ENCODE measurements at places on chromosomes 6 and 20. TPM values are rescaled to one million over a fixed set of nuclear protein-coding genes. Genes with fewer than 3 reads are reported as not detected.

The KIF16B gene
- total RNA-seq, result 11.2 TPM

The TAF8 gene
- total RNA-seq, result 20.4 TPM

The SLC17A1 gene
- total RNA-seq, result not detected

The ATRN gene
- 28.5 TPM for total RNA-seq

The LTA gene
- total RNA-seq, result not detected

The AGER gene
- 2.2 TPM for total RNA-seq

The CALHM6 gene
- total RNA-seq, result not detected

The KIAA1755 gene
- 0.57 TPM for total RNA-seq

The TINAG gene
- total RNA-seq, result not detected

The RBBP8NL gene
- not detected for total RNA-seq

The FAM217A gene
- not detected for total RNA-seq

The FARS2 gene
- 12.5 TPM for total RNA-seq

The KIF25 gene
- total RNA-seq, result not detected

The DCDC2 gene
- 0.62 TPM for total RNA-seq

The NDUFAF5 gene
- total RNA-seq, result 62.8 TPM

The SIRPA gene
- total RNA-seq, result 10.5 TPM

The CLVS2 gene
- not detected for total RNA-seq

The HLA-DRA gene
- total RNA-seq, result not detected

The SLX4IP gene
- total RNA-seq, result 5.9 TPM

The PRL gene
- total RNA-seq, result not detected

The RIPPLY2 gene
- not detected for total RNA-seq

The CD93 gene
- not detected for total RNA-seq

The KIF13A gene
- 22.9 TPM for total RNA-seq

The FAXC gene
- total RNA-seq, result 10.9 TPM

The GPSM3 gene
- total RNA-seq, result 3.1 TPM

The SEMG1 gene
- total RNA-seq, result not detected

The AIF1 gene
- total RNA-seq, result not detected

The PSMB1 gene
- 675 TPM for total RNA-seq

The CST5 gene
- total RNA-seq, result not detected

The CLDN20 gene
- not detected for total RNA-seq

The WFDC2 gene
- total RNA-seq, result not detected

The TMEM74B gene
- total RNA-seq, result 0.72 TPM

The PDE7B gene
- not detected for total RNA-seq

The HLA-G gene
- not detected for total RNA-seq

The UBE3D gene
- 5.4 TPM for total RNA-seq

The NEURL2 gene
- 3.1 TPM for total RNA-seq

The SLC18B1 gene
- total RNA-seq, result 7.3 TPM

The LPA gene
- total RNA-seq, result not detected

The EYA4 gene
- 0.02 TPM for total RNA-seq

The C6orf58 gene
- total RNA-seq, result 0.21 TPM

The TENT5A gene
- 5.0 TPM for total RNA-seq

The HSF2 gene
- total RNA-seq, result 51.4 TPM

The SLC52A3 gene
- 0.03 TPM for total RNA-seq

The TP53TG5 gene
- not detected for total RNA-seq

The SOX4 gene
- total RNA-seq, result 8.8 TPM

The OR12D3 gene
- total RNA-seq, result not detected

The ABHD12 gene
- total RNA-seq, result 105 TPM

The ZNF334 gene
- 0.12 TPM for total RNA-seq

Measured in A172 (cell line).